ENCODE measurements at places on chromosomes 12 and 14. TPM values are rescaled to one million over a fixed set of nuclear protein-coding genes. Genes with fewer than 3 reads are reported as not detected.

The MGP gene
- 27.0 TPM for polyA plus RNA-seq

The CLEC9A gene
- polyA plus RNA-seq = 0.80 TPM

The KRT1 gene
- not detected for polyA plus RNA-seq

The COQ6 gene
- 28.0 TPM for polyA plus RNA-seq

The TSPAN19 gene
- polyA plus RNA-seq = not detected

DNA sequence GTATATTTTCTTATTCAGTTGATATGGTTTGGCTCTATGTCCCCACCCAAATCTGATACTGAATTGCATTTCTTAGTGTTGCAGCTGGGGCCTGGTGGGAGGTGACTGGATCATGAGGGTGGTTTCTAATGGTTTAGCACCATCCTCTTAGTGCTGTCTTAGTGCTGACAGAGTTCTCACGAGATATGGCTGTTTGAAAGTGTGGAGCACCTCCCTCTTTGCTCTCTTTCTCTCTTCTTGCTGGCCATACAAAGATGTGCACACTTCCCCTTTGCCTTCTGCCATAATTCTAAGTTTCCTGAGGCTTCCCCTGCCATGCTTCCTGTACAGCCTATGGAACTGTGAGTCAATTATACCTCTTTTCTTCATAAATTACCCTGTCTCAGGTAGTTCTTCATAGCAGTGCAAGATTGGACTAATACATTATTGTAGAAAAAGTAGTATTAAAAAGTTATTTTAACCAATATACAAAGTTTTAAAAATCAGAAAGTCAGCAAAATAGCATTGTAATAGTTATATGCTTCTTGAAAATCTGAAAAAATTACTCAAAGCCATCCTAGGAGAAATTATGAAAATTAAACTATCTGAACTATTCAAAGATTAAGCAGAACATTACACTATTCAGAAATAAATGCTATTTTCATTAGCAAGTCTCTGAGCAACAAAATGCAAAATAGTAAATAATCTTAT is 84.1 kb downstream of the PPP1R12A start:
- DNase-seq = no peak

DNA sequence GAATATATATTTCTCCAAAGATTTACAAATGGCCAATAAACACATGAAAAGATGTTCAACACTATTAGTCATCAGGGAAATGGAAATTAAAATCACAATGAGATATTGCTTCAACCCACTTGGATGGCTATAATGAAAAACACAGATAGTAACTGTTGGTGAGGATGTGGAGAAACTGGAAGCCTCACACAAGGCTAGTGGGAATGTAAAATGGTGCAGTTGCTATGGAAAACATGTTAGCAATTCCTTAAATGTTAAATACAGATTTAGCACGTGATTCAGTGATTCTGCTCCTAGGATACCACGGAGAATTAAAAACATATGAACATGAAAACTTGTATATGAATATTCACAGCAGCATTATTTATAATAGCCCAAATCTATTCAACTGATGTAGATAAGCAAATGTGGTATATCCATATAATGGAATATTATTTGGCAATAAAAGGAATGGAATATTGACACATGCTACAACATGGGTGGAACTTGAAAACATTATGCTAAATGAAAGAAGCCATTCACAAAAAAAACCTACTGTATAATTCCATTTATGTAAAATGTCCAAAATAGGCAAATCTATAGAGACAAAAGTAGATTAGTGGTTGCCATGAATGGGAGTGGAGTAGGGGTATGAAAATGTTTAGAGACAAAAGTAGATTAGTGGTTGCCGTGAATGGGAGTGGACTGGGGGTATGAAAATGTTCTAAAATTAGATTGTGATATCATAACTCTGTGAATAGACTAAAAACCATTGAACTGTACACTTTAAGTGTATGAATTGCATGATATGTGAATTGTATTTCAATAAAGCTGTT is 227.1 kb upstream of the DDHD1 start:
- DNase-seq = no peak

- DNase-seq = no peak
Measured at GRCh38 chr12:119681728-119682638, 14.1 kb downstream of the PRKAB1 start.

DNA sequence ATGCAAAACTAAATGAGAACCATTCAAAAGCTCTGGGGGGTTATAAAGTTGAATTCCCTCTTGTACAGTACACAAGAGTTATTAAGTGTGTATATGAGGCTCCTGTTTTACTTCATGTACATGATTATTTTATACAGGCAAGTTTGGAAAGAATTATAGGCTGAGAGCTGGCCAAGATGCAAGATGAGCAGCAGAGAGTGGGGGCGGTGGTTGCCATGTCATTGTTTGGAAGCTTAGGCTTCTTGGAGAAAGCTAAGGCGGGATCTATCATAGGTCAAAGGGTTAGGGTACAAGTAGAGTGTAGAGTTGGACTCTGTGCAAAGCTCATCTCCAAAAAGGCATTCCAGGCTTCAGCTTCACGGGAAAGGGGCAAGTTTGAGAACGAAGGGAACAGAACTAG is 297.1 kb upstream of the TBX3 start:
- no peak for DNase-seq

GRCh38 chr12:47983541-47984115 is 20.2 kb downstream of the TMEM106C start:
- DNase-seq = no peak

DNA sequence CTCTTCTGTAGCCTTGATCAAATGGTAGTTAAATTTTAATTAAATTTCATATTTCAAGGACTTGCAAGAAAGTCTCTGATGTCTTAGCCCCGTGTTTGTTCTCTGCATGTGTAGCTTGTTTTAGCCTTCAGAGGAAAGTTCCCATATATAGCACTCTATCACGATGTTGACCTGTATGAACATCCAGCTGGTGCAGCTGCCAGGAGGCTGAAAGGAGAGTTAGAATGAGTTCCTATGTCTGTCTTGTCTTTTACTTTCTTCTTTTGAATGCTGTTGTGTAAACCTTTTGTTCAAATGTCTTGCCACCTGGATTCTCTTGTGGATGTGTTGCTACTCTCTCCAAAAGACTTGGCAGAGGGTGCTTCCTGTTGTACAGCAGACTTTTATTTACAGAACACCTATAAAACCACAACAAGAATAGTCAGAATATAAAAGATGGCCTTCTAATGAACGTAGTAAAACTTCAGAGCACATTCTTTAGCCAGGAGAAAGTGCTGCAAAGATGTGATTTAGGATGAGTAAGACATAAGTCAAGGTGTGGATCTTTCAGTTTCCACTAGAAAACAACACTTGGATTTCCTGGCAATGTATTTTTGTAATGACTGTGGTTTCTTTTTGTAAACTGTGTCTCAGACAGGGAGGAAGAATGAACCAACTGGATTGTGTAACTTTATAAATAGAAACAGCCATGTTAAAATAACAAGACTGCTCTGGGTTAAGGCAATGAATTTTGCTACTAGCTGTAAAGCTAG is 17.2 kb downstream of the NAV3 start:
- peak; percentile 83 for DNase-seq

GRCh38 chr12:5489760-5490406 is 58.0 kb downstream of the NTF3 start:
- no peak for DNase-seq

- no peak for DNase-seq
Measured at GRCh38 chr14:89146274-89146673, 270.8 kb downstream of the FOXN3 start.

GRCh38 chr14:67487937-67488893 is at the start of gene TMEM229B:
Gene TMEM229B (minus strand): TSS chr14:67488721. CDS start chr14:67473923, 14,798 bp downstream.
- no peak for DNase-seq

- DNase-seq = peak; percentile 57
Measured at GRCh38 chr12:47556261-47557030, 149.4 kb downstream of the RPAP3 start.

DNA sequence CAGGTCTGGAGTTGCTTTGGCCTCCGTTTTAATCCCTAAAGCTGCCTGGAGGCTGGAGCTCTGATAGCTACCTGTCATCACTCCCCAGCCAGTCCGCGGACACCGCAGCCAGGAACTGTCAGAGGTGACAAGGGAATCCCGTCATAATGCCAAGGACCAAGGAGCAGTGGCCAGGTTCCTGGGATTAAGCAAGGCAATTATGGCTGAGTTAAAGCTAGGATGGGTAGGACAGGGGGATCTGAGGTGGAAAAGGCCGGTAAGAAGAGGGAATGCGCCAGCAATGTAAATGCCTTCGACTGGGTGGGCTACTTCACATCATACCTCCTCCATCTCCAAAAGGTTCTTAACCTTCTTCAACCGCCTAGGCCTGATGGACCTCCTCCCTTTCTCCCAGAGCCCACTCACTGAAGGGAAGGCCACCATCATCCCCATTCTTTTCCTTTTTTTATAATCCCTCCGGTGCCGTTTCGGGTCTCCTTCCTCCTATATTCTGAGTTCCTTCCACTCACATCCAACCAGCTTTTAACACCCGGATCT is 1.9 kb downstream of the PPP1R3E start:
- DNase-seq = peak; percentile 51

GRCh38 chr12:53333289-53333688 is 2.9 kb downstream of the SP7 start:
- no peak for DNase-seq

- peak; percentile 13 for DNase-seq
Measured at GRCh38 chr12:105393587-105393986, 63.1 kb downstream of the C12orf75 start.

Data from brain (organoid and tissue), 16 donors.